Activated T-helper 1 cell treated with anti-CD3 and anti-CD28 coated beads, Interleukin-2, amount 50 U/mL, for 16 hours (primary cell): ENCODE measurements at places on chromosomes 16 and 17.
A peak's percentile ranks its signal among the peaks of the same experiment; 100 is the strongest.

DNA sequence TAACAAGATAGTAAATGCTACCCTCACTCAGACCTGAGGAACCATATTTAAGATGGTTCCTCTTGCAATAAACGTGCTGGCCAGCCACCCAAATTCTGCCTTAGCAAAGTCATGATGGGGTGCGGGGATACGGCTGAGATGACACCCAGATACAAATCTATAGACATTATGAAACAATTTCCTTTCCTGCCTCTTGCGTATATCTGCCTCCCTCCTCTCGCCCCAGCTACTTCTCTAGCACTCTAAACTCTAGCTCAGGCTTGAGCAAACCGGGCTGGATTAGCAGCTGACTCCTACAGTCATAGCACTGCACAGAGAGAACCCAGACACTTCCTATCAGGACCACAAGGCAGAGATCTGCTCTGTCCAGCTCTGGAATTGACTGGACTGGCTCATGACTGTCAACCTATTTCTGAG, 22.3 kb downstream of the CD300LF start:
- DNase-seq: no peak

GRCh38 chr16:57289391-57290257, 5.2 kb upstream of the PLLP start:
- DNase-seq: no peak

GRCh38 chr16:5665834-5666233, 568.2 kb upstream of the EEF2KMT start:
- no peak for DNase-seq

- no peak for DNase-seq
Observed at GRCh38 chr17:66448026-66448639, 145.7 kb downstream of the PRKCA start.

- DNase-seq: no peak
Observed at GRCh38 chr16:2827374-2827791, 2.7 kb upstream of the ZG16B start.

GRCh38 chr17:1965556-1966273, 59.4 kb downstream of the RTN4RL1 start:
- DNase-seq: no peak

DNA sequence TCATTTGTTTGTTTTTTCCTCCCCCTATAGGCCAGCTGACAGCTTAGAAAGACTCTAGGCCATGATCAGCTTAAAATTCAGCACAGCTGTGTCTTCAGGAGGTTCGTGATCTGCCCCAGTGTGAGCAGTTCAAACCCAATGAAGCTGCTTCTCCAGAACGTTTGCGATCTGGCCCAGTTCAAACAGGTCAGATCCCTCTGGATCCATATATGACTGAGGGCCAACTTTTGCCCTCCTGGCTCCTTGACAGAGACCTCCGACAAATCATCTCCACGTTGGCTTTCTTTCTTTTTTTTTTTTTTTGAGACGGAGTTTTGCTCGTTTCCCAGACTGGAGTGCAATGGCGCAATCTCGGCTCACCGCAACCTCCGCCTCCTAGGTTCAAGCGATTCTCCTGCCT, 50.2 kb upstream of the ATF7IP2 start:
- DNase-seq: no peak

GRCh38 chr16:86634292-86634691, 55.9 kb downstream of the FOXL1 start:
- no peak for DNase-seq

GRCh38 chr17:32879134-32879533, 2.2 kb upstream of the MYO1D start:
- no peak for DNase-seq

GRCh38 chr16:23207485-23207884, 24.9 kb downstream of the SCNN1G start:
- no peak for DNase-seq

DNA sequence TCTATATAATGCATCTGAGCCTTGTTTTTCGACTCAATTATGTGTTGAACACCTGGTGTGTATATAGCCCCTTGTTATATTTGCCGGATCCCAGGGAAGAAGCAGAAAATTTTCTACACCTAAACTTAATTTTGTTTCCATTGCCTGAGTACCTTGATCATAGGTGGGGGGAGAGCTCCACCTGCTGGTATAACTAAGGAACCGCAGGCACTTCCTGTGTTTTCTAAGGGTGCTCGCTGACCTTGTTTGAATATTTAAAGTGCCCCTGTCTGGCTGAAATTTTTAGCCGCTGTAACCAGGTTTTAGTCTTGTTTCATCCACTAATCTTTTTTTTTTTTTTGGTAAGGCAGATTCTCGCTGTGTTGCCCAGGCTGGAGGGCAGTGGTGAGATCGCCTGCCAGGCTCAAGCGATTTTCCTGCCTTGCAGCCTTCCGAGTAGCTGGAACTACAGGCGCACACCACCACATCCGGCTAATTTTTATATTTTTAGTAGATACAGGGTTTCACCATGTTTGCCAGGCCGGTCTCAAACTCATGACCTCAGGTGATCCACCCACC, 6.5 kb upstream of the NUBP1 start:
- peak; percentile 23 for DNase-seq
